M059J (cell line): ENCODE measurements at places on chromosomes 1 and 21.
A peak's percentile ranks its signal among the peaks of the same experiment; 100 is the strongest.

DNA sequence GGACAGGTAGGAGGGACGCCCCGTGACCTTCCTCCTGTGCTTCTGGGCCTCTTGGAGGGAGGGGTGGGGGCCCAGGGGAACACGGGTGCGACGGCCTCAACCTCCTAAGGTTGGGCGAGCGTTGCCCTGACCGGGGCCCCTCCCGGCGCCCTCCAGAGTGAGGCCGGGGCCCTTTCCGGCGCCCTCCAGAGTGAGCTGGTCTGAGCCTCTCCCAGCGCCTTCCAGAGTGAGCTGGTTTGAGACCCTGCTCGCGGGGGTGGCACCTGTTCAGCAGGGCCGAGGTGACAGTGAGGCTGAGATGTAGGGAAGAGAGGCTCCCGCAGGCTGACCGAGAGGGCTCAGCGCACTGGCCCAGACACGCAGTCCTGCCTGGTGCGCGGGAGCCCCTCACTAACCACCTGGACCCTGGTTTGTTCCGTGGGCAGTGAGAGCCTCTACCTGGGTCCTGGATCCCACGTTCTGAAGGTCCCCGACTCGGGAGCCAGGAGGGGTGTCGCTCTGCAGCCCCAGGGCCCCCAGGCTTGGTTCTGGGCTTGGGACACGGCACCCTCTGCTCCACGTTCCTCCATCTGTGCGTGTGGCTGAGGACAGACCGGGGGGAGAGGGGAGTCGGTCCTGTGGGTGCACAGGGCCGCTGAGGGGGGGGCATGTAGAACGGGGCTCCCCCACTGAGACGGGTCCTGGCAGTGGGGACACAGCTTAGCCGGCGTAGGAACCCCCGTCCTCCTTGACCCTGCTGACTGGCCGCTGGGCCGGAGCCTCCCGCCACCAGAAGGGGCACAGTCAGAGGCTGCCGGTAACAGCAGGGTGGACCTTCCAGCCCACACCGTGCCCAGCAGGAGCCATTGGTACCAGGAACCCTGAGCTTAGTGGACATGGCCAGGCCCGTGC is 1.4 kb downstream of the COL6A1 start:
- DNase-seq, result no peak

DNA sequence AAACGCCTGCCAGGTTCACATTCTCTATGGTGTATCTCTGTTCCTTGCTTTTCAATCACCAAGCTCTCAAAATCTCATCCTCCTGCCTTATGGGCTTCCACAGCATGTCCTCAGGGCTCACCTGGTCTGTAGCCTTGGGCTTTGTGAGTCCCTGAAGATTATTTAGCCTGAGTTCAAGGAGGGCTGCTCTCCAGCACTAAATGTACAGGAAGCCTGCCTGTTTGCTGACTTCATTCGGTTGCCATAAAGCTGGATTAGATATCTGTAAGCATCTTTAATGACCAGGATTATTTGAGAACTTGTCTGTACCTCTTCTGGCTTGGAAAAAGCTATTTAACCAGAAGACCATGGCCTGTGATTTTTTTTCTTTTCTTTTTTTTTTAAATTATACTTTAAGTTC is 6.9 kb upstream of the REG4 start:
- DNase-seq, result no peak

- DNase-seq, result no peak
Observed at GRCh38 chr1:228440761-228441500, 24.3 kb upstream of the TRIM17 start.

GRCh38 chr1:203570805-203571204 is 55.8 kb upstream of the ATP2B4 start:
- peak; percentile 64 for DNase-seq

DNA sequence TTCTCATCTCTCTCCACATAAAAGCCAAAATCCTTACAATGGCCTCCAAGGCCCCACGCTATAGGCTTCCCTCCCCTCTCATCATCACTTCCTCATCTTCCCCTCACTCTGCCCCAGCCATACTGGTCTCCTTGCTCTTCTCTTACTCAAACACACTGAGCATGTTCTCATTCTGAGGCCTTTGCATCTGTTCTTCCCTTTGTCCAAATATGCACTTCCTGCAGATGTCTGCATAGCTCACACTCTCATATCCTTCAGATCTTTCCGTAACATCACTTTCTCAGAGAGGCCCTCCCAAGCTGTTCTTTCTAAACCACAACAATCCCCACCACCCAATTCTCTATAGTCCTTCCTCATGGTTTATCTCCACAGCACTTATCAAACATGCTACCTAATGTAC is 284.1 kb downstream of the HHIPL2 start:
- DNase-seq, result no peak

- DNase-seq, result no peak
Observed at GRCh38 chr1:15425958-15426357, 12.3 kb upstream of the CTRC start.

- DNase-seq, result peak; percentile 59
Observed at GRCh38 chr1:200771625-200772555, 33.2 kb downstream of the CAMSAP2 start.

DNA sequence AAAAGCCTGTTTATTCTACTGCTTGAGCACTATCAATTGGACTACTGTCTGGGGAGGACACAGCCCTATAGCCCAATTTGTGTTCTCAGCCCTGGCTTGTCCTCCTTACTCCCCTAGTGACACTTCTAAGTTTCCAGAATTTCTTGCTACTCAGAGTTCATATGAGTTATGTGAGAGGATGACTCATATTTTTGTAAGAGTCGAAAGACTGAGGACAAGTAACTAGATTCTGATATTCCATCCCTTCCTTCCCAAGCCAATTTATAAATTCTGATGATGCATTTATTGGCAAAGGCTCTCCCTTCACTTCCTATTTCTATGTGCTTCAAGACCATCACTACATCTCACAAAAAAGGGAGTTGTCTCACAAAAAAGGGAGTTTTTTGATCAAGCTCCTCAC is 422.2 kb upstream of the DEPDC1 start:
- DNase-seq, result no peak

DNA sequence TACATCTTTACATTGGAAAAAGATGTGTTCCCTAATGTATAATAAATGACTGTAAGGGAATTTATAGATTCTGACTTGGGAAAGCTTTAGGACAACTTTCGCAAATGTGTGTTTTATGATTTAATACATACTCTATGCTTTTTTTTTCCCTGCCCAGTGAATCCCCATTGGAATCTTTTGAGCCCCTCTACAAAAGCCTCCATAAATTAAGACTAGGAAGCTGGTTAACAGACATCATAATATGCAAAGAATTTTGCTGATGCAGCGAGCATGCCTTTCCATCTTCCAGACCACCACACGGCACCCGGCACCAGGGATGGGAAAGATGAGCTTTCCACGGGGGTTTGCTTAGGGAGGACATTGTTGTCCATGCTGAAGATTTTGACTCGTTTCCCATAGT is 156.1 kb upstream of the IVNS1ABP start:
- DNase-seq, result no peak

DNA sequence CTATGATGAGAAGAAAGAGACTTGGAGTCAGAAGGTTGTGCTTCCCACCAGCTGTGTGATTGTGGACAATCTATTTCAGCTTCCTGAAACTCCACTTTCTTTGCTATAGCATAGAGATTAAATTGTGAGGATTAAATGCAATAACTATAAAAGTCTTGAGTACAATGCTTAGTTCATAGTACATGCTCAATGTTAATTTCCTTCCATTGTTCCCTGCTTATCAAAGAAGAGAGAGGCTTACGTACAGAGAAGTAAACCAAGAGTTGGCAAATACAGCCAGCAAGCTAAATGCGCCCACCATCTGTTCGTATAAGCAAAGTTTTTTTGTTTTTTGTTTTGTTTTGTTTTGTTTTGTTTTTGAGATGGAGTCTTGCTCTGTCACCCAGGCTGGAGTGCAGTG is 317.9 kb upstream of the NFIA start:
- no peak for DNase-seq

- DNase-seq, result no peak
Observed at GRCh38 chr1:230250666-230251065, 175.5 kb downstream of the PGBD5 start.

- DNase-seq, result no peak
Observed at GRCh38 chr21:45412491-45412890, 7.5 kb downstream of the COL18A1 start.

DNA sequence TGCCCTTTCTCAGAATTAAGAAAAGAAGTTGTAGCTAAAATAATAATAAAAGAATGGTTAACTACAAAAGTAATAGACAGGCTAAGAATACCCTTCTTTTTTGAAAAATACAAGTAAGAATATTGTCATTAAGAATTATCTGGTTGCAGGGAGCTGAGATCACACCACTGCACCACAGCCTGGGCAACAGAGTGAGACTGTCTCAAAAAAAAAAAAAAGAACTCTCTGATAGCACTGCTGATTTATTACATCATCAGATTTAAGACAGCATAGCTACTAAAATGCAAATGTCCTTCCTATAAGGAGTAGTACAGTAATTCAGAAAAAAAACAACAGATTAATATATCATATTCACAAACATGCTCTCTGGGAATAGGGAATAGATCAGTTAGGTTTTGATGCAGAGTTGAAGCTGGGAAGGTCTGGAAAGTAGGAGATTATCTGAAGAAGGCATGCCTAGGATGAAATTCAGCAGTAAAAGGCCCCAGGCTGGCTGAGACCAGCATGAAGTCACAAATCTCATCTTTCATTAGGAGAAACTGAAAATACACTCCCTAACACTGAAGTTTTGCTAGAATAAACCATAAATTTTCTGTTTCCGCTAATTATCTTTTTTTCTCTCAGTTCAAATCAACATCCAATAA is 30.7 kb upstream of the ANGPTL1 start:
- DNase-seq, result no peak
